Endothelial cell of umbilical vein (primary cell): ENCODE measurements at places on chromosomes 5 and 9. TPM values are rescaled to one million over a fixed set of nuclear protein-coding genes. Genes with fewer than 3 reads are reported as not detected.
A peak's percentile ranks its signal among the peaks of the same experiment; 100 is the strongest.

- no peak for DNase-seq
Measured at GRCh38 chr9:35920051-35920620, 10.8 kb downstream of the SPAAR start.

- DNase-seq, result no peak
Measured at GRCh38 chr9:99400184-99400731, 178.2 kb downstream of the SEC61B start.

TEX48 gene
- not detected in 2 replicates for polyA plus RNA-seq

CSF2 gene
- polyA plus RNA-seq, result not detected in 2 replicates

GRCh38 chr9:37005517-37006140 lies 28.4 kb downstream of the PAX5 start:
- DNase-seq, result no peak

LCN1 gene
- polyA plus RNA-seq, result not detected in 2 replicates

SPINK6 gene
- polyA plus RNA-seq, result not detected in 2 replicates

DNA sequence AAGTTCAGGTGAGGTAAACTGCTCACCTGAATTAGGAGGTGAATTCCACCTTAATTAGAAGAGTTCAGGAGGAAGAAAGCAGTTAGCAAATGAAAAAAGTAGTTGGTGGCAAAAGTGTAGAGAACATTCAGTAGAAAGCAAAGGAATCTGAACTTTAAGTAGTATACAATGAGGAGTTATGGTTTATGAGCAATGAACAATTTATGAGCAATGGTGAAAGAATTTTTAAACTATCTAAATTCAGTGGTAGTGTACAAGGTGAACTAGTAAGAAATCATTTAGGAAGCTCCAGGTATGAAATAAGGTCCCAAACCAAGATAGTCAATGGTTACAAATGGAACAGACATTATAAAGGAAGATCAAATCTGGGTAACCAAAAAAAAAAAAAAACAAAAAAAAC lies 3.1 kb downstream of the CETN3 start:
- DNase-seq, result no peak

- peak; percentile 87 for DNase-seq
Measured at GRCh38 chr9:75148561-75148960, 60.2 kb downstream of the OSTF1 start.

DNA sequence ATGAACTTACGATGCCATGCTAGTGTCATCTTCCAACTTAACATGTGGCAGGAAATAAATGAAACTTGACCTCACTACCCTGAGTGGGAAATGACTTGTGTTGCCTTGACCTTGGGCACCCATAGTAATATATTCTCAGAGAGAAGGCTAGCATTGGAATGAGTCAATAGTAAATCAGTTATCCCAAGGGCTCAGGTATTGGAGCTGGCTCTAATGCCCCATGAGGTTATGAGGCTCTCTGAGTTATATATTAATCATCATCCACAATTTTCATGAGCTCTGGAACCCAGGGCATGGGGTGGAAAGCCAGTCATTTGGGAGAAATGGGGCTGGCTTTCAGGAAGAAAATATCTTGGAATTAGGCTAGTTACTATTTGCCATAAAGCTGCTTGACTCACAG lies 42.4 kb upstream of the SMIM32 start:
- DNase-seq, result no peak

SLC45A2 gene
- not detected in 2 replicates for polyA plus RNA-seq

FOXD4L3 gene
- not detected in 2 replicates for polyA plus RNA-seq

BARHL1 gene
- not detected in 2 replicates for polyA plus RNA-seq

LVRN gene
- 0.11 TPM in 2 replicates for polyA plus RNA-seq

SPATA31A3 gene
- not detected in 2 replicates for polyA plus RNA-seq

DNA sequence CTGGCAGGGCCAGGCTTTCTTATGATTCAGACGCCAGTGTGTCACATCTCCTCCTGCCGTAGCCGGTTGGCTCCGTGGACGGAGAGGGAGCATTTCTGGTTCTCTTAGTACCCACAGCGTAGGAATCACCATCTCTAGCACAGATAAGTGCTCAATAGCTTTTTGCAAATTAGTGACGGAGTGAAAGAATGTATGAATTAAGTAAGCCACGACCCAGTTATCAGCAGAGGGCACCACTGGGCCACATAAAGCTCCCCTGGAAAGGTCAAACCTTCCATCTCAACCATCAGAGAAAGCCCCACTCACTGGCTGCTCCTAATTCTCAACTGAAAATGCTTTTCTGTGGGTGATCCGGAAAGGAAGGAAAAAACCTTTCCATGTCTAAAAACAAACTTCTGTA lies 317.0 kb upstream of the ADCY2 start:
- DNase-seq, result peak; percentile 46

DNA sequence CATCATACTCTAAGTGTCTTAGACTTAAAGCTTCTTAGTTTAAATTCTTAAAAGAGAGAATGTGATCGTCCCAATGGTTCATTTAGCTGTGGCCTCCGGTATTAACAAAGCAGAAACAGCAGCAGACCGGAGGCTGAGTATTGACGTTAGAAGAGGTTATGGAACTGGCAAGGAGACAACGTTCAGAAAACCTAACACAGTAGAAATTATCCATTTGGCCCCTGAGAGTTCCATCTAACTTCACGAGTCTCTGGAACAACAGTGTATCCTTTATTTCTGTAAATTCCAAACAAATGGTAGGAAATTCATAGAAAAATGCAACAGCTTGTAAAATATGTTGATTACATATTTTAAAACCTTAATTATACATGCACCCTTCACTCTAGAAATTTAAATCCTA lies 107.3 kb upstream of the PTGER4 start:
- no peak for DNase-seq

GRCh38 chr5:125695996-125696655 lies 727.1 kb upstream of the GRAMD2B start:
- DNase-seq, result no peak

SLCO6A1 gene
- polyA plus RNA-seq, result not detected in 2 replicates

DNA sequence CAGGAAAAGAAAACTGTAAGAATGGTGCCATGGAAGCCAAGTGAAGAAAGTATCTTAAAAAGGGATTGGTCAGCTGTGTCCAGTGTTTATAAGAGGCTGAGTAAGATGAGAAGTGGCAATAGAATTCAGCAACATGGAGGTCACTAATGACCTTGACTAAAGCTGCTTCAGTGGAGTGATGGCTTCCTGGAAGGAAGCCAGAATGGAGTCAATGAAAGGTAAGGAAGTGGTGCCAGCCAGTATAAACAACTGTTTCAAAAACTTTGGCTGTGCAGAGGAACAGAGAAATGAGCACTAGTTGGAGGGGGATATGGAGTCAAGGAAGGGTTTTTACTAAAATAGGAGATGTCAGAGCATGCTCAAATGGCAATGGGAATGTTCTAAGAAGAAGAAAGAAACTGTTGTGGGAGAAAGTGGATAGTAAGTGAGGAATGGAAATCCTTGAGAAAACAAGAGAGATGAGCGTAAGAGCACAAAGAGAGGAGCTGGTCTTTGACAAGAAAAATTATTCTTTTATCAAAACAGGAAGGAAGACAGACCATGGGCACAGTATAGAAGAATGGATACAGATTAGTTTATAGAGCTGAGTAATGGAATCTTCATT lies 11.1 kb upstream of the NRG2 start:
- peak; percentile 94 for DNase-seq

- DNase-seq, result no peak
Measured at GRCh38 chr5:147426640-147427327, 83.1 kb downstream of the DPYSL3 start.

SMIM32 gene
- not detected in 2 replicates for polyA plus RNA-seq

DNA sequence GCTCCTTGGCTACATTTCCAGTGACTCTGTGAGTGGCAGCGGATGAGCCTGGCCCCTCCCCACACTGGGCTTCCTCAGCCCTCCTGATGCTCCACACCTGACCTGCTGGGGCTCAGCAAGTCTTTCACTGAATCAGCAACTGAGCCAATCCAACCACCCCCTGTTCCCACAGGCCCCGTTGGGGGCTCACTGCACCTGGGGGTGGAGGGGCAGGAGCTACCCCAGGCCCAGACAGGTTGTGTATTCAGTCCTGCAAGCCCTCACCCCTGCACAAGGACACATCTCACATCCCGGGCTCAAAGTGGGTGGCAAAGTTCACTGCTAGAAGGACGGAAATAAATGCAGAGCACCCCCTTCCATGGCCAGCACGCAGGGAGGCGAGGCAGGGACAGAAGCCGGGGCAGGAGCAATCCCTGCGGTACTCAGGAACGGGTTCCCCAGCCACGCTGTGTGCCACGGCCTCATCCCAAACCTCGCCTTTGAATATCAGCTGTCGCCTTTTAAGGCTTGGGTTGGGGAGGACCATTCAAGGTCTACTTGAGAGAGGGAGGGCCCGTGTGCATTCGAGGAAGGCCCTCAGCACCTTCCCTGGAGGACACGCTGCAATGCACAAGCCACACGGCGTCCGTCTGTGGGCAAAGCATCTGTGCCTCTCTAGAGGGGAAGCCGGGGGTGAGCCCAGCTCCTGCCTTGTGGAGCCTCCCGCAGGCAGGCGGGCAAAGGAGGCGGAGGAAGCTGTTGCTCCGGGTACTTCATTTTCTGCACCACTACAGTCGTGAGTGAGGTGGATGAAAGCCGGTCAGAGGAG lies 75.0 kb upstream of the SARDH start:
- DNase-seq, result no peak

OMD gene
- not detected in 2 replicates for polyA plus RNA-seq

GRCh38 chr5:107565791-107566767 lies 104.7 kb downstream of the EFNA5 start:
- peak; percentile 65 for DNase-seq

- no peak for DNase-seq
Measured at GRCh38 chr9:92680166-92681119, 10.5 kb upstream of the IPPK start.

- DNase-seq, result no peak
Measured at GRCh38 chr9:125190361-125190801, 778 bp upstream of the PPP6C start.

CDO1 gene
- polyA plus RNA-seq, result 1.1 and 1.3 TPM in 2 replicates

DNA sequence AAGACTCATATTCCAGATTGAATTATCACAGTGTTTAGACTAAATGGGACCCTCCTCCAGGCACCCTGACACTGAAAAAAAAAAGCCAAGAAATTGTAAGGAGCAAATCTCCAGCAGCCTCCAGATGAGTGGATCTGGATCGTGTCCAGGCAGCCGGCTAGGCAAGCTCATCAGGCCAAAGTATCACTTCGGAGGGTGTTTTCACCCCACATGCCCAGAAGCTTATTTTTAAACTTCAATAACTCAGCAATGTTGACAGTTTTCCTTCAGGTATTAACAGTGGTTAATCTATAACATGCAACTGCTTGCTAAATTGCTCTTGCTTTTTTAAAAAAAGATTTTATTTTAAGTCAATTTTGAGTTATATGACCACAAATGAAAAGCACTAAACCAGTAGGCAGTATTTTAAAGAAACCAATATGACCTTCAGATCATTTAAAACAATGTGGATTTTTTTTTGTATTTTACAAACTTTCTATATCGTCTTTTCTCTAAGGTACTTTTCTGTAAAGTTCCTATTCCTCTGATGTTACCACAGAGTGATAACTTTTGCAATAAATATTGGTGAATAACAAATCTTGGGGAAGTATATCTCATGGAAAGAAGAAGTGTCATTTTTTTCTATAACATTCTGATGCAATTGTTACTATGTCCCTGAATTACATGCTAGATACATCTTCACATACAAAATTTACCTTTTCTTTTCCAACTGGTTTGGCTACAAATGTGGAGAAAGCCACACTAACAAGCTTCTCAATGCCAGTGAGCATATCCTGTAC lies 30.7 kb downstream of the ACOT12 start:
- no peak for DNase-seq

DNA sequence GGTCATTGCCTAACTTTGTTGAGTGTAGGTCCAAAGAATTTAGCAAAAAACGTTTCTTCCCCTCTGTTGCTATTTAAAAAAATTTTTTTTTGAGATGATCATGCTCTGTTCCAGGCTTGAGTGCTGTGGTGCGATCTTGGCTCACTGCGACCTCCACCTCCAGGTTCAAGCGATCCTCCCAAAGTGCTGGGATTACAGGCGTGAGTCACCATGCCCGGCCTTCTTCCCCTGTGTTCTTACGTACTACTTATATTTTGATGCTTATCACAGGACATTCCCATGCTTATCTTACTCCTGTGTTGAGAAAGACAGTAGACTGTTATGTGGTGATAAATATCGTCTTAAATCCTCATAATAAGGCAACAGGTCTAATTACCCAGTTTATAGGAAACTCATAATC lies 2.5 kb downstream of the ACER2 start:
- no peak for DNase-seq

DNA sequence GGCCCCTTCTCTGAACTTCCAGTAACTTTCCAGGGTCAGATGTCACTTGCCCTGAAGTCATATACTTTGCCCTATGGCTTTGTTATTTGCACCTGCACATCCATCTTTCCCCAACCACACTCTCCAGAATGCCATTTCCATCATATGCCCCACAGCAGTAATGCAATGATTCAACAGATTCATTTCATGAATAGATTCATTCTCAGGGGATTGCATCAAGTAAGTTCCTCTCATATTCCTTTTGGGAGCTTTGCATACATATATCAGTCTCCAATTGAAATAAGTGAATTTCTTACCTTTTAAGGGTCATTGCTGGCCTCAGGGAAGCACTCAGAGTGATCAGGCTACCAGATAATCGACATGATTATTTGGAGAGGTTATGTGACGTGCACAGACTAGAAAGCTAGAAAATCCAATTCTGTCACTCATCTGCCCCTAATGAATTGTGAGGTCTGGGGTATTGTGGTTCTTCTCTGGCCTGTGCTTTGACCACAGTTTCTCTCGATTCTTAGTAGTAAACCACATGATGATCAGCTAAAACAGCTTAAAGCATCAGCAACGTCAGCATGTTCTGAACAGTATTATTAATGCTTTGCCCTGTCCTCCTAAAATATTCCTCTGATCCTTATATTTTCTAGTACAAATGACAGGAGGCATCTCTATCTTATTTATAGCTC lies 179.9 kb downstream of the ATPSCKMT start:
- no peak for DNase-seq

GRCh38 chr9:131319486-131319885 lies 30.0 kb downstream of the PLPP7 start:
- DNase-seq, result no peak

NLN gene
- 9.5 and 14.2 TPM in 2 replicates for polyA plus RNA-seq

ZDHHC11B gene
- polyA plus RNA-seq, result not detected in 2 replicates

PCSK1 gene
- polyA plus RNA-seq, result 0.75 and 0.95 TPM in 2 replicates

- no peak for DNase-seq
Measured at GRCh38 chr9:133430244-133430643, 8.1 kb downstream of the ADAMTS13 start.

DNA sequence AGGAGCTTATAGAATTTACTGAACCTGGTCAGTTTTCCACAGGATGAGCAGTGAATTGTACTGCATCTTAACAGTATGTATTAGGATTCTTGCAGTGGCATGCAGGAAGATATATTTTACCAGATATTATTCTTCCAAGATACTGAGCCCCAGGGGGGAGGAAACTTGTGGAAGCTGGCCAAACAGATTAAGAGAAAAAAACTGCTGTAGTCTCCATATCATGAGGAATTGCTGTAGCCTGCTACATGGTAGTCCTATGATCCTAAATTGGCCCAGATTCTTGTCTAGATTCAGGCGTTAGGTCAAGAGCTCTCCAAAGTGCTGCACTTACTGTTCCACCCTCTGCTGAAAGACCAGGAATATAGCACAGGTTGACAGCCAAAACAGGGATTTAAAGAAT lies 275.5 kb upstream of the TAS2R1 start:
- no peak for DNase-seq

- DNase-seq, result no peak
Measured at GRCh38 chr9:135016037-135016640, 71.3 kb upstream of the OLFM1 start.

LOX gene
- 39.0 and 43.5 TPM in 2 replicates for polyA plus RNA-seq
